ENCODE measurements at places on chromosomes 5 and 9.

DNA sequence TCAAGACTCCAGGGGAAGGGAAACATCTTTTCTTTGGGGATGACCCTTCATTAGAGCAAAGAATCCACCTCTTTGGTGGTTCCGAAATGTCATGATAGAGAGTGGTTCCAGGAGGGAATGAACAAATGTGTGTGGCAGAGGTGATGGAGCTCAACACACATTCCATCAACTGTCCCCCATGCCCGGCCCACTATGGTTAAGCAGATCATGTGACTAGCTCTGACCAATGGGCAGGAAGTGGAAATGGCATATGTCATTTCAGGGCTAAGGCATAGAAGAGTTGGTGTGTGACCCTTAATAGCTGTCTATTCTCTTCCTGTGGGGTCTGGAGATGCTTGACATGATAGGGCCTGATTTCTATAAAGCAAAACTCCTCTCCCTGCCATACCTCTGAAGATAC lies 194.6 kb downstream of the GAS1 start:
- no peak for DNase-seq

GRCh38 chr9:135609366-135609955 lies 29.9 kb downstream of the GLT6D1 start:
- no peak for DNase-seq

DNA sequence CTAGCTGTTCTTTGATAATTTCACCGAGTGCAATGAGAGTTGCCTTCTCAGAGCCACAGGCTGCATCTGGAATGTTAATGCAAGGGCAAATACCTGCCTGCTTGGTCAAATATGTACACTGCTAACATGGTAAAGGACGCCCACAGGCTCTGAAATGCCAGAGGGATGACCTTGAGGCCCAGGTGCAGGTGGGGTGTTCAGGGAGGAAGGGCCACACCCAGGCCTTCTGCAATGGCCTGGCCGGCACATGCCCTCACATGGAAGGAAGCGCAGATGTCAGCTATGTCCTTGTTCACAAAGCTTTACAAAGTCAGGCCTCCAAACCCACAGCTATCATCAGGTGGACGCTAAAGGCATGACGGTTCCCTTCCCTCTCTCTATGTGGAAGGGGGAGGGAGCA lies 48.6 kb downstream of the HRH2 start:
- DNase-seq = no peak

DNA sequence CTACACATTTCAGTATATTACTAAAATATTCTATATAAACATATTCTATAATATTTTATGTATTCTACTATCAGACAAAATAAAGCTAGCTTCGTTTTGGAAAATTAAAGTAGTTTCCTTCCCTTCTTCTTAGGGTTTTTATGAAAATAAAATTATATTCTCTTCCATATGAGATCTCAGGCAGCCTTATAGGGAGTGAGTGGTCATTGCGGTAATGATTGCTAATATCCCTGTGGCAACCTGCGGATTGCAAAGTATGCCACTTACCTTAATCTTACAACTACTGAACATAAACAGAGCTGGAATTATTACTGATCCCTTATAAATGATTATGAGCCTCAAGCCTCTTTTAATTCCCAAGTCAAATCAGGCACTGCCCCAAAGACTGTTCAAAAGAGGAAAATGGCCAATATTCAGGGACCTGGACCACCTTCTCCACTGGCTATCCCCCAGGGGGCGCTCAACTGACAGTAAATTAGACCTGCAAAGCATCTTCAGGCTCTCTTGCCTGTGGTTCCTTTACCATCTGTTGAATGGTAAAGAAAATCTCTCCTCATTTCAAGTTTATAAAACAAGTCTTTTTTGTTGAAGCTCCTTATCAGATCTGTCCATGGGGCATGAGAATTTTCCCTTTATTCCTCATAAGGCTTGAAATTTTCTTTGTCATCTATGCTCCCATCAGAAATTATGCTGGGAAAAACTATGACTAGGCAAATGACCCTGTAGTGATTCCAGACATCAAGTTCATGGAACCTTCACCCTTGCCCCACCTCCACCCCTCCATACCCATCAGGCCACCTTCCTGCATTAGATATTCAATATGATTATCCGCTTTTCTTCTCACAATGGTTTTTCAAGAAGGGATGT lies 163.9 kb downstream of the CEMIP2 start:
- DNase-seq = peak; percentile 75

- DNase-seq = no peak
Measured at GRCh38 chr9:124218438-124218982, 39.2 kb upstream of the NEK6 start.

DNA sequence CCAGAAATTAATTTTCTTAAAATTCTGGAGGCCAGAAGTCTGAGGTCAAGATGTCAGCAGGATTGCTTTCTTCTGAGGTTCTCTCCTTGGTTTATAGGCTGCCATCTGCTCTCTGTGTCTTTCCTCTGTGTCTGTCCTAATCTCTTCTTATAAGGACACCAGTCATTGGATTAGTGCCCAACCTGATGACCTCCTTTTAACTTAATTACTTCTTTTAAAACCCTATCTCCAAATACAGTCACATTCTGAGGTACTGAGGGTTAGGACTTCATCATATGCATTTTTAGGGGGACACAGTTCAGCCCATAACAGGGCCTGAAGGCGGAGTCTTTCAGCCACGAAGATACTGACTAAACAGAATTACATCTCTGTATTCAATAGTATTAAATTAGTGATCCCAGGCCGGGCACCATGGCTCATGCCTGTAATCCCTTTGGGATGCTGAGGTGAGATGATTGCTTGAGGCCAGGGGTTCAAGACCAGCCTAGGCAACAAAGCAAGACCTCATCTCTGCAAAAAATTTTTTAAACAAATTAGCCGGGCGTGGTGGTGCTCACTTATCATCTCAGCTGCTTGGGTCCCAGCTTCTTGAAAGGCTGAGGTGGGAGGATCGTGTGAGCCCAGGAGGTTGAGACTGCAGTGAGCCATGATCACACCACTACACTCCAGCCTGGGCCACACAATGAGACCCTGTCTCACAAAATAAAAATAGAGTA lies 5.9 kb upstream of the RPS6 start:
- no peak for DNase-seq

DNA sequence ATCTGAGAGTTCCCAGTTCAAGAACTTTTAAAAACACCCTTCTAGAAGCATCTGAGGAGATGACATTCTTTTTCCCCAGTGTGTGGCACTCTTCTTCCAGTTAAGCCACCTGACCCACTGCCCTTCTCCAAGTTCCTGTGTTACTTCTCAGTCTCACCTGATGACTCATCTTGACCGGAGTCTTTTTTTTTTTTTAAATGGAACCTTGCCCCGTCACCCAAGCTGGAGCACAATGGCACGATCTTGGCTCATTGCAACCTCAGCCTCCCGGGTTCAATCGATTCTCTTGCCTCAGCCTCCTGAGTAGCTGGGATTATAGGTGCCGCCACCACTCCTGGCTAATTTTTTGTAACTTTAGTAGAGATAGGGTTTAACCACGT lies 224.1 kb upstream of the DAB2 start:
- DNase-seq = no peak
